ENCODE measurements at places on chromosomes 1 and 21.

DNA sequence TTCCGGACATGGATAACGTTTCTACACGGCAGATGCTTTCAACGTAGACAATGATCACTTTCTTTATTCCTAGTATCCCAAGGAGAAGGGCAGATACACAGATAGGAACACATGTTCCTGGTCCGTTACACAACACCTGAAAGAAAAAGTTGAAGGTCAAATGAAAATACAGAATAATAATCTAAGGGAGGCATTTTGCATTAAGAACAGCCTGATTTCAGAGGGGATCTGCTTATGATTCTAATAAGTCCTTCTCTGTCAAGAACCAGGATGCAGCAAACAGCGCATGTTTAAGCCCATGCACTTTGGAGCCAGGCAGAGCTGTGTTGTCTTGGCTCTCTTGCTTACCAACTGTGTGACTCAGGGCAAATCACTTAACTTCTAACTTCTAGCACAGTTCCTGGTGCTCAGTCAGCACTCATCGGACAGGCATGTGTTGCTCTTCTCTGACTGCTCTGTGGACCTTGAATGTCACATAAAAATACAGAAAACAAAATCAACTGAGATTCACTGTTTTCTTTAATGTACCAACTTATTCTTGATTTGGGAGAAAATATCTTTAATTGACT, 56.3 kb upstream of the CNN3 start:
- DNase-seq: no peak

DNA sequence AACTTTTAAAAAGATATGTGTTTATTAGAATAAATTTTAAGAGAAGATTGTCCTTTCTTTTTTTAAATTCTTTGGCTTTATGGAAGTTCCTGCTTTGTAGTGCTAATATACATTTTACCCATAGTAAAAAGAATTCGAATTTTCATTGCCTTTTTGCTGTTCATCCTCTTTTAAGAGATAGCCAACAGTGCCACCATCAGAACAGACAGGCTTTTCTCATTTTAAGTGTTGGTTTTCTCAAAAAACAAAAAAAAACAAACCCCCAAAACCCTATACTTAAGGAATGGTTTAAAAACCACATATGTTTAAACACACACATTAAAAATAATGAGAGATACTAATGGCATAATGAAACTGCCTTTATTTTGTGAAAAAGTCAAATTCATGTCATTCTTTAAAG, 118.8 kb downstream of the NEK7 start:
- DNase-seq: no peak

DNA sequence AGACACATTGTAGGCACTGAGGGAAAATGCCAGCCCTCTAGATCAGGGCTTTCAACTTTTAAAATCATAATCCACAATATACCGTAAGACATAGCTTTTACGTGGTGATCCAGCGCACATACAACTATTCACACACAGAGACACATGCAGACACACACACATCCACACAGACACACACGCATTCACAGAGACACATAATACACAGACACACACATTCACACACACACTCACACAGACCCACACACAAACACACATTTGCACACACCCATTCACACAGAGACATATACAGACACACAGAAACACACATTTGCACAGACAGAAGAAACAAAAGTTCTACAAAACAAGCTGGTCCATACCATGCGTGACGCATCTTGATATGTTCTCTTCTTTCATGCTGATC, 244.5 kb downstream of the RHOU start:
- no peak for DNase-seq

GRCh38 chr1:175725684-175726083, 17.7 kb downstream of the TNR start:
- no peak for DNase-seq

GRCh38 chr1:115215703-115216521, 122.1 kb downstream of the NGF start:
- DNase-seq: no peak

- DNase-seq: peak; percentile 24
These were observed 154.4 kb upstream of the KLHDC7A start for GRCh38 chr1:18326211-18326897.

DNA sequence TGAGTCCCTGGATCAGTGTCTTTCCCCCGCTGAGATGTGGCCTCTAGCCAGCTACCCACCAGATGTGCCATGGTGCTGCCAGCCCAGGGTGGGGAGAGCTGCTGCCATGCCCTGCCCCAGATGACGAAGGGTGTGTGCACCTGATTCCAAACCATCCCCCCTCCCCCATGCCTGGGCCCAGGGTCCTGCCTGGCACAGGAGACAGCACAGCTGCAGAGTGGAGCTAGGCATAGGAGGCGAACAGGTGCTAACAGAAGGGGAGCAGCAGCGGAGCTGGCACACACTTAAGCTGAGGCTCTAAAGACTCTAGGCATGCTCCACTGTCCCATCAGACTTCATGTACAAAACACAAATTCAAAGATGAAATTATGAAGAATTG, 9.0 kb upstream of the LDLRAP1 start:
- DNase-seq: peak; percentile 74

- no peak for DNase-seq
These were observed 101.4 kb upstream of the L1TD1 start for GRCh38 chr1:62093261-62093660.

- DNase-seq: no peak
These were observed 42.5 kb downstream of the CNST start for GRCh38 chr1:246608616-246609376.

DNA sequence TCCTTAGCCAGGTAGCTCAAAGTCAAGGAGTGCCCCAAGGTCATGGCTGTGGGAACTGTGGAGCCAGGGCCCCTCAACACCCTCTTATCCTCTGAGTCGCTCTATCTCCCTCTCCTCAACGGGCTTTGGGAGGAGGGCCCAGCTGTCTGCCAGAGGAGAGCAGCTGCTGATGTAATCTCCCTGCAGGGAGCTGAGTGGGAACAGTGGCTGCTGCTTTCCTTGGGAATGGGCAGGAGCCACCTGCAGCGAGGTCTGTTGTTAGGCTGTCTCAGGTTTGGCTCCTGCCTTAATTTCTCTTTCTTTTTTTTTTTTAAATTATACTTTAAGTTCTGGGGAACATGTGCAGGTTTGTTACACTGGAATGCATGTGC, 58.8 kb upstream of the MAP1LC3C start:
- DNase-seq: no peak

DNA sequence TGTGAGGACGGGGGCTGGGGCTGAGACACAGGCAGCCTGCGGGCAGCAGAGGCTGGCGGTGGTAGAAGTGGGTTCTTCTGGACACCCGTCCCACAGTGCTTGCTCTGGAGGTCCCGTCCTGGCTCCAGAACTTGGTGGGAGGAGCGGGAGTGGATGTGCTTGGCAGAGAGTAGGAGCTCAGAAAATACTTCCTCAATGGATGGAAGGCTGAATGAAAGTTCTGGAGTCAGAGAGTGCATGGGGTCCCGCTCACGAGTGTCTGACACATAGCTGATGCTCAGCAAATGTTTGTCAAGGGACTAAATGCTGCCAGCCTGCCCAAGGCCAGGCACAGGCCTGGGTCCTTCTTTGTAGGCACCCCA, 13.4 kb upstream of the NES start:
- DNase-seq: no peak

DNA sequence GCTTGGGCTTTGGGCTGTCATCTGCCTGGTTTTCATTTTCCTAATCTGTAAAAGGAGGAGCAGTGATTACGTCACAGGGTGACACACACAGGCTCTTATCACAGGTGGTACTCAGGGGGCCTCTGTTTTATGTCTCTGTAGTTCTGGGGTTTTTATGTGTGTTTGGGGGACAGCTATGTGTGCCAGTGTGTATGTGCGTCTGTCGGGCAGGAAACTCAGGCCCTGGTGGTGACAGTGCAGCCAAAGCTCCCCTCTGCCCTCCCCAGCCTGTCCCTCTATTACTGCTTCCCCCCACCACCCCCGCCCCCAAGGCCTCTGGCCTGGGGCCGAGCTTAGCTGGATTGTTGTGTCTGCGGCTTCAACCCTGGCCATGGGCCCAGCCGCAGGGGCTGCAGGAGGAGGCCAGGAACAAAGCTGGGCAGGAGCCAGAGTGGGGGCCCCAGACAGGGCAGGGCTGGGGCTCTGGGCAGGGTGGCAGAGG, 13.3 kb downstream of the MFAP2 start:
- DNase-seq: no peak

GRCh38 chr1:222629921-222630535, 12.1 kb downstream of the MIA3 start:
- no peak for DNase-seq

DNA sequence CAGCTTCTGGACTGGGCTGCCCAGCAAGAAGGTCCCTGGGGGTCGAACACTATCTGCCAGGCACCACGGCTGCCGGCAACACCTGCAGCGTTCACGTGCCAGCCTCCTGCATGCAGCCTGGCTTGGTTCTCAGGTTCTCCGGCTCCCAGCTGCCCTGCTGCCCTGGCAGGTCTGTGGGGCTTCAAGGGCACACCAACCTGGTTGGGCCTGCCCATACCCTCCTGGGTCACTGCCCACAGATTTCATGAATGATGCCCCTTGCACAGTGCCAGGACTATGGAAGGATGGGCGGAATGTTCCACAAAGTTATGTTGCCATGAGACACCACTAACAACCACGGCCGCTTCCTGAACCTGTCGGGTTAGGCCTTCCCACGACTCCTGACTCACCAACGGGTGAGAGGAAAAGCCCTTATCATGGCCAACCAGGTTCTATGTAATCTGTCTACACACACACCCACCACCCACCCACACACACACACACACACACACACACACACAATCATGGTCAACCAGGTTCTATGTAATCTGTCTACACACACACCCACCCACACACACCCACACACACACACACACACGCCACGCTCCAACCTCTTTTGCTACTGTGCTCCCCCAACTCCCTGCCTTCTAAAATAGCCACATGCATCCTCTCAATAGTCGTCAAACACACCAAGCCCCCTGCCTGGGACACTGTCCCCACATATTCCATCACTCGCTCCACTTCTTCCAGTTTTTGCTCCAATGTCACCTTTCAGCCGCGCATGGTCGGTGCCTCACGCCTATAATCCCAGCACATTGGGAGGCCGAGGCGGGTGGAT, 32.2 kb downstream of the HSPG2 start:
- no peak for DNase-seq

- DNase-seq: peak; percentile 69
These were observed 266.9 kb downstream of the ASTN1 start for GRCh38 chr1:176897350-176898236.

- no peak for DNase-seq
These were observed 25.8 kb upstream of the LAPTM5 start for GRCh38 chr1:30783256-30783915.

GRCh38 chr21:35578347-35578782, 482.0 kb downstream of the SETD4 start:
- DNase-seq: no peak

DNA sequence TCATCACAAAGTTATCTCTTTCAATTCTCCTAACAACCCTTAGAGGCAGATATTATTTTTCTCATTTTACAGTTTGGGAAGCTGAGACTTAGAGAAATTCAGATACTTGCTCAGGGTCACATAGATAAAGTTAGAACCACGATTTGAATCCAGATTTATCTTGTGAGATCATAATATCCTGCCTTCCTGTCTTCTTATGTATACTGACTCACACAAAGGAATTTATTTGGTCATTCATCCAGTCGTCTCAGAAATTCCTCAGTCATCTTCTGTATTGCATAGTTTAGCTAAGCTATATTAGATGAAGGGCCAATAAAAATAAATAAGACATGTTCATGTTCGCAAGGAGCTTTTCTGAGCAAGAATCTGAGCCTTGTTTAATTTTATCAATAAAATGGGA, 35.8 kb upstream of the RUNX1 start:
- no peak for DNase-seq

DNA sequence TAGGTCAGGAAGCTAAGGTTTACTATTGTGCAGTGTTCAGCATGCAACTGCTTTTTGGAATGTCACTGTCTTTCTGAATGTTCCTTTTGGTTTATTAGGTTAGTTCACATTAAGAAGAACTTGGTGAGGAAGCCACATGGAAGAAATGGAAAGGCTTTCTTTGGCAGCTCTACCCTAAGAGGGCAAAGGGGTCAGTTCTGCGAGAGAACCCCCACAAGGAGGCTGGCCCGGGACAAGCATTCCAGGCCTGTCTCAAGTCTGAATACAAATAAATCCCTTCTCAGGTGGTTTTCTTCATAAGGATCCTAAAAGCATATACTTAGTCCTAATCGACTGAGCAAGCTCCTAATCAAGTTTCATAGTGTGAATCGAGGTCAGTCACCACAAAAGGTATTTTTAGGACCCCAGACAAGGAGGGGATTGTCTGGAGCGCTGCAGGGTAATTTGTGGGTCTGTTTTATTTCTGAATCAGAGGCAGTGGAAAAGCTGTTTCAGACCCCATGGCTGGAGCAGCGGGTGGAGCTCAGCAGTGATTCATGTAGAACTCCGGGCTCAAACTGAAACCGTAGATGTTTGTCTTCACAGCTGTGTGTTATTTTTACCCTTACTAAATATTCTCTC, 63.3 kb downstream of the ERG start:
- no peak for DNase-seq

- no peak for DNase-seq
These were observed 20.6 kb downstream of the MTHFR start for GRCh38 chr1:11784993-11785769.

GRCh38 chr1:154533952-154534844, 24.3 kb downstream of the UBE2Q1 start:
- peak; percentile 38 for DNase-seq

DNA sequence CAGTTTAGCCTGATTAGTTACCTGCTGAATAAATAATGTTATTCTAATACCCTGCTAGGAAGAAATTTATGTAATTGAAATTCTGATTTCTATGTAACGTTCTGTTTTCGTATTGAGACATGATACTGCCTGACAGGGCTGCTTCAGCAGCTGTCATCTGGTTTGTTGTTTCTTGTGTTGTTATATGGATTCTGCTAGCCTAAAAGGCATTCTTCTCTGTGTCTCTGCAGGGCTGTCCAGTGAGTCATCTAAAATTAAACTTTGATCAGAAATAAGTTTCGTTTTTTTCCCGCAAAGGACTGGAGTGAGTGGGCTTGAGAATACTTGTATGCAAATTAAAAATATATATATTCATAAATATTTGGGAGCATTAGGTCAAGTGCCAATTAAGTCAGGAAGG, 93.0 kb downstream of the DYRK1A start:
- no peak for DNase-seq

- DNase-seq: no peak
These were observed 41.8 kb downstream of the MAP3K7CL start for GRCh38 chr21:29172282-29172681.

DNA sequence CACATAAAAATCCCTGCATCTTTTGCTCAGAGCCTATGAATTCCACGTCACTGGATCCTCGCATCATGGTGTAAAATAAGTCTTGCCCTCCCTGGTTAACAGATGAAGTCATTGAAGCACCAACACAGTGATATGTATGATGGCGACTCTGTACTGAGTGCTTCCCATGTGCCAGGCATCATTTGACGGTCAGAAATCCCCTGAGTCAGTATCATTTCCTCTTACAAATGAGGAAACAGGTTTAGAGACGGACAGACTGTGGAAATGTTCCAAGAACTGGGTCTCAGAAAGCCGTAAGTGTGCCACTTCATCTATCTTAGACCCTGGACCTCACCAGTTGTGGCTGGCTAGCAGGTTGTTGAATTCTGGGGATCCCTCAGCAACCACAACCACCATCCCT, 5.1 kb upstream of the OLFML2B start:
- no peak for DNase-seq

Measured in NCI-H1694 (cell line).